ENCODE measurements at places on chromosomes 11 and 22.

DNA sequence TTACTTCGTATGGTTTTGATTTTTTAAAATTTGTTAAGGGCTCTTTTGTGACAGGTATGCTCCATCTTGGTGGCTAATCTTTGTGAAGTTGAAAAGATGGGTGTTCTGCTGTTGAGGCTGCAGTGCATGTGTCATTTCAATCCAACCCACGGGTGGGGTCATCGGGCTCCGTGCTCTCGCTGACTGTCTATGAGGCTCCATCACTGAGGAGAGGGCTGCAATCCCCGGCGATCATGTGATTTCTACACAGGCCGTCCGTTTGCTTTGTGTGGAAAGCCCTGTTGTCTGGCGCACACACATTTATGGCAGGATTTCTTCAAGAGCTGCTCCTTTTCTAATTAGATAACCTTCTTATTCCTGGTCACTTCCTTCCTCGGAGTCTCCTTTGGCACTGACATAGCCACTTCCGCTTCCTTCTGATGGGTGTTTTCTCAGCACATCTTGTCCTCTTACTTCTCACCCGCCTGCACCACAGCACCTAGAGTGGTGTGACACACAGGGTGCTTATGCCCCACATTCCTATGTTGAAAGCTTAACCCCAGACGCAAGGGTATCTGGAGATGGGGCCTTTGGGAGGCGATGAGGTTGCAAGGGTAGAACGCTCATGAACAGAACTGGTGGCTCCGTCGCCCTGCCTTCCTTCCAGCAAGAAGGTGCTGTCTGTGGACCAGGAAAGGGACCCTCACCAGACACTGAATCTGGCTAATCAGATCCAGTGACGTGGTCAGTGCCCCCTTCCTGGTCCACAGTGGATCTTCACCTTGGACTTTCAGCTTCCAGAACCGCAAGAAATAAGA, 9.4 kb downstream of the MOB2 start:
- DNase-seq, result no peak

DNA sequence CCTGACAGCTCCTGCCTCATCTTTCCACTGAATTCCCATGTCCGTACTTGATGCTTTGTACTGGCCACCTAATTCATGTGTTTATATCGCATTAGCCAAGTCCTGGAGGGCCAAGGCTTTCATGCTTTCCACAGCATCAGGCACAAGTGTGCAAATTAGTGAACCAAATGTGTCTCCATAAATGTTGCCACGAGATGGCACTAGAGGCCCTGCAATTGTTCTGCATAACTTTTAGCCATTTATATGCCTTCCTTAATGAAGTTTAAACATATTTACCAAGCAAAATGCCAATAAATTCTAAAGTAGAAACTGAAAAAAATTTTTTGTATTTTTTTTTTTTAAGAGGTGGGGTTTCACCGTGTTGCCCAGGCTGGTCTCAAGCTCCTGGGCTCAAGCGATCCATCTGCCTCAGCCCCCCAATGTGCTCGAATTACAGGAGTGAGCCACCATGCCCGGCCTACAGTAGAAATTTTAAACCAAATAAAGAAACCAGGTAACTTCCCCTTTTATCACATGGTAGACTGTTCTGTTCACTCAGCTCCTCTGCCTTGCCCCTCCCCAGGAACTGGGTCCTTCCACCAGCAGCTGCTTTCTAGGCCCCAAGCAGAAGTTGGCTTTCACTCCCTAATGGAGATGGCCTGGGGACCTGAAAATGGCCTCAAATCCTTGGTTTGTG, 20.8 kb upstream of the IL18BP start:
- peak; percentile 55 for DNase-seq

DNA sequence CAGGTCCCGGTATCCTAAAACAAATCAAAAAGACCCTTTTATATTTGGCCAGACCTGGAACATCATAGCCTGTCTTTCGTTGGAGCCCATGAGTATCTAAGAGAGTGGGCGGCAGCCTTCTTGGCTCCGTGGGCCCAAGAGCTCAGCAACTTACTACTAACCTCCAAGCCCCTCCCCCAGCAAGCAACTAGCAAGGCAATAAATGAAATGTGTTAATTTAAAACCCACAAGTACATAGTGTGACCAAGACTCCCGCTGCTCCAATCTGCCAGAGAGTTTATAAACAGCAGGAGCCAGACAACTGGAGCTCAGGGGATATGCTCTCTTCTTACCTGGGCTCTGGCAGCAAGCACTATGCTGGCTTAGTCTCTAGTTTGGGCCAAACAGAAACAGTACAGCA, 40.8 kb upstream of the CYP2D6 start:
- no peak for DNase-seq

- DNase-seq, result no peak
Observed at GRCh38 chr11:111526501-111526900, 11.9 kb downstream of the HOATZ start.

GRCh38 chr11:96627376-96627775, 237.6 kb downstream of the JRKL start:
- no peak for DNase-seq

Measured in activated T-cell treated with anti-CD3 and anti-CD28 coated beads, Interleukin-2, amount 50 U/mL, for 48 hours (primary cell).